DMS 273 treated with DMSO at 0.1 percent for 48 hours (cell line): ENCODE measurements at places on chromosomes 7 and 10.

DNA sequence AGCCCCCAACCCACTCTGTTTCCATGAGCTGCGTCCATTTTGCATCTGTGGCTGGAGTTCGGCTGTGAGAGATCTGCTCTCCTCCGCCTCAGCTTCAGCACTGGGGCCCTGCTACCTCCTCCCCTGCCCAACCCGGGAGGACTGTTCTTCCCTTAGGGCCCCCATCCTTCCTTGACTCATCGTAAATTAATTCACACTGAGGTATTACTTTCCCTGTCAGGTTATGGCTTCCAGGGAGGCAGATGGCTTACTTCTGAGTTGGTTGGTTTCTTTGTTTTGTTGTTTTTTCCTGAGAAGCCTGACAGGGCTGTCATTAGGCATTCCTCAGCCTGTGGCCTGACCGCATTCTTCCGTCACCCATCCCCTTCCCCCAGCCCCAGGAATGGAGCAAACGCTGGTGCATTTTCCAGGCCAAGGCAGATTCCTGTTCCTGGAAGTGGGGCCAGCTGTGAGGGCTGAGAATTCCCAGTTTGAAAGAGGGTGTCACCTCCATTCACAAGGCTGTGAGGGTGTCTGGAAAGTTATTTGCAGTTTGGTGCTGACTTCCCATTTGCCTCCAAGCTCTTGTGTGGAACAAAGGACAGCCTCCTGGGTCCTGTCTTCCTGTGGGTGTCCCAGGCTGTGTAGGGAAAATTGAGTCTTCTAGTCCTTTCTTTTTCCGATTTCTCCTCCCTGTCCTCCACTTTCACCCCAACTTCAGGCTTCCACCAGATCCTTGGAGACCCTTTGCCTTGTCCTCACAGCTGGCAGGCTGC, 11.7 kb downstream of the CPA5 start:
- peak; percentile 57 for DNase-seq

DNA sequence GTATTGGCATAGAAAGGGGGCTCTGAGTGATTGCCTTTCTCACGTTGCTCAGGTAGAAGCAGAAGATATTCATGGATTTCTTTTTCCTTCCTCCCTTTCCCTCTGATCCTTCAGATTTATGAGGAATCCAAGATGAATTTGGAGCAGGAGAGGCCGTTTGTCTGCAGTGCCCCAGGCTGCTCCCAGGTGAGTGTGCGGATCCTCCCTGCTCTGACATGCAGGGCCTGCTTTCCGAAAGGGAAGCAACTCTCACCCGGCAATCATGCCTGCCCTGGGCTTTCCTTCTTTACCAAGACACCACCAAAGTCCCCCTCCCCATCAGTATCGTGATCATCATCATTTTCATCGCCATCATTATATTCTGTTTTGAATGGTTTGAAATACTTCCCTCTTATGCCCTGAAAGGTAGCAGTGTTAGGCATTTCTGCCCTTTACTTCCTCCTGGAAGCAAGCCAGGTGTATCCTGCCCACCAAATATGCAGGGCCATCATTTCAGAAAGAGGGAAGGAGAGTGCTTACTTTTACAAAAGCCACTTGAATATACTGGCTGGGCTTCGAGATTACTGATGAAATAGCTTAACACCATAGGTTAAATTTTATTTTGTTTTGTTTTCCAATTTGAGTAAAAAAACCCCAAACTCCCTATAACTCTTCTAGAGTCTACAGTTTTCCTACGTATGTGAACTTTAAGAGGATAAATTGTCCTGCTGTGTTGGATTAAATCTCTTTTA, 75.9 kb downstream of the CREB5 start:
- DNase-seq = no peak

- DNase-seq = no peak
Measured at GRCh38 chr10:60192946-60193345, 196.7 kb downstream of the ANK3 start.

DNA sequence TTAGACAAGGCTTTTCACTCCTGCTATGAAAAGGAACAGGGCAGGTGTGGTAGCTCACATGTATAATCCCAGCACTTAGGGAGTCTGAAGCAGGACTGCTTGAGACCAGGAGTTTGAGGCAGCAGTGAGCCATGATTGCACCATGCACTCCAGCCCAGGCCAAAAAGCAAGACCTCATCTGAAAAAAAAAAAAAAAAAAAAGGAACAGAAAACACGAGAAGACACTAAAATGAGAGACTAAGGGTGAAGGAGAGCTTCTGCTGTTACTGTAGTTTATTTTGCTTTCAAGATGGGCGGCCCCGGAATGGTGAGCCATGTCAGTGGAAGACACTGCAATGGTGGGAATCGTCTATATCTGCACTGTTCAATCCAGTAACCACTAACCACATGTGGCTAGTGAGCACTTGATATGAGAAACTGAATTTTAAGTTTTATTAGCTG, 9.9 kb downstream of the PIP4K2A start:
- no peak for DNase-seq

DNA sequence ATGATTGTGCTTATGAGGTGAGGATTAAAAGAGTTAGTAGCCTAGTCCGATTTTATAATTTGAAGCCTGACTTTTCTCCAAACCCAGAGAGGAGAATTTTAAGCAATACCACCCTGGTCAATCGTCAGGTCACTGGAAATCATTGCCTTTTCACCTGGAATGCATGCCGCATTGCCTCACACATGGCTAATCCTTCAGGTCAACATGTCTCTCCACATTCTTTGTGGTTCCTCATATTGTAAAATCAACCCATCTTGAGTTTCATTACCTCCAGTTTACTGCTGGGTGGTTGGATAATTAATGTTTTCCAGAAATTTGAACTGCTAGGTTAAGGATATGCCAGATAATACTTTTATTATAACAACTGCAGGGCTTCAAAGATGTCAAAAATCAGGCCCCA, 55.6 kb upstream of the SEMA3E start:
- no peak for DNase-seq

GRCh38 chr10:120212275-120212674, 244.8 kb upstream of the PLPP4 start:
- DNase-seq = no peak

- no peak for DNase-seq
Measured at GRCh38 chr10:17756557-17757217, 4.7 kb downstream of the TMEM236 start.

DNA sequence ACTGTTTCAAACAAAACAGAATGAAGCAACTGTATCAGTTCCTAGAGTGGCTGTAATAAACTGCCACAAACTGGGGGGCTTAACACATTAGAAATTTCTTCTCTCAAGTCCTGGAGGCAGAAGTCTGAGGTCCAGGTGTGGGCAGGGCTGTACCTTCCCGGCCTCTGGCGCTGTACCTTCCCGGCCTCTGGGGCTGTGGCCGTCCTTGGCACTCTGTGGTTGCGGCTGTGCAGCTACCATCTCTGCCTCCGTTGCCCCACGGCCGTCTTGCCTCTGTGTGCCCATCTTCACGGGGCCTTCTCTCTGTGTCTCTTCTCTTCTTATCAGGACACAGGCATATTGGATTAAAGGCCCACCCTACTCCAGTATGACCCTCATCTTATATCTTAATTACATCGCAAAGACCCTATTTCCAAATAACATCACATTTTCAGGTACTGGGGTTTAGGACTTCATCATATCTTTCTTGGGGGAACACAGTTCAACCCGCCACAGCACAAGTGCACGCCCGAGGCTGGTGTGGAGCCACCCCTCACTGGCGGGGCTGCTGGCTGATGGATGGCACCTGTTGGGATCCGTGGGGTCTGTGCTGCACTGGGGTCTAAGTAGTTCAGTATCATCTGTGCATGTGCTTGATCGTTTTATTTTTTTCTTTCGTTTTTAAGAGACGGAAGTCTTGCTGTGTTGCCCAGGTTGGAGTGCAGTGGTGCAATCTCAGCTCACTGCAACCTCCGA, 123.2 kb downstream of the ACTR3B start:
- DNase-seq = no peak

DNA sequence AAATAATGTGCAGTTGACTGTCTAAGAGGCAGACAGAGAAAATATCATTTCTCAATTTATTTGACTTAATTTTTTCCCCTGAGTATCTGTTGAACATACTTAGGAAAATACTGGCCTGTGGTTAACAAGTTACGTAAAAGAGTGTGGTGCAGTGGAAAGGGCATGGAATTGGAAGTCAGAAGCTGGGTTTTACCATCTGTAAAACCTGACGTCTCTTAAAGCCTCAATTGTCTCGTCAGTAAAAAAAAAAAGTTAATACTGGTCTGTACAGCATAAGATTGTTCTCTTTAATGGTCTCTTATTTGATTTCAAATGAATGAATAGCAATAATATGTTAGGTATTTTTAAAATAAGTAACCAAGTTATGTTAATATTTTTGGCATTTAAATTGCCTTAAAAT, 67.8 kb downstream of the PHTF2 start:
- no peak for DNase-seq

DNA sequence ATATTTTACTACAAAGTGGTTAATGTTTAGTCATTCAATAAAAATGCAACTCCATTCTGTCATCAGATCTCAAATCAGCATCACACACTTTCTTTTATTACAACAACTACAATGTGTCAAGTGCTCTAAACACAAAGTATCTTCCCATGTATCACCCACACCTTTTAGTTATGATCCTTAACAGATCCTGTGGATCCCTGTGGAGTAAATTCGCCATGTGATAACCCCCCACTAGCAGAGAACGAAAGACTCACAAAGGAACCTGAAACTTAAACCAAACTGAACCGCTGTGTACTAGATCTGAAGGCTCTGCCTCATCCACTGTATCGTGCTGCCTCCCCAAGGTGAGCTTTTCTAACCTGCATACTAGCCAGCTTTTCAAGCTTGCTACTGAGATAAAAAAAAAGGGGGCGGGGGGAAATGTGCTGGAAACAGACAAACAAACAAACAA, 1.7 kb downstream of the DPY19L1 start:
- DNase-seq = peak; percentile 60

- DNase-seq = no peak
Measured at GRCh38 chr7:101239951-101240220, 2.3 kb upstream of the CLDN15 start.

- no peak for DNase-seq
Measured at GRCh38 chr10:132272231-132272971, 35.3 kb downstream of the STK32C start.

DNA sequence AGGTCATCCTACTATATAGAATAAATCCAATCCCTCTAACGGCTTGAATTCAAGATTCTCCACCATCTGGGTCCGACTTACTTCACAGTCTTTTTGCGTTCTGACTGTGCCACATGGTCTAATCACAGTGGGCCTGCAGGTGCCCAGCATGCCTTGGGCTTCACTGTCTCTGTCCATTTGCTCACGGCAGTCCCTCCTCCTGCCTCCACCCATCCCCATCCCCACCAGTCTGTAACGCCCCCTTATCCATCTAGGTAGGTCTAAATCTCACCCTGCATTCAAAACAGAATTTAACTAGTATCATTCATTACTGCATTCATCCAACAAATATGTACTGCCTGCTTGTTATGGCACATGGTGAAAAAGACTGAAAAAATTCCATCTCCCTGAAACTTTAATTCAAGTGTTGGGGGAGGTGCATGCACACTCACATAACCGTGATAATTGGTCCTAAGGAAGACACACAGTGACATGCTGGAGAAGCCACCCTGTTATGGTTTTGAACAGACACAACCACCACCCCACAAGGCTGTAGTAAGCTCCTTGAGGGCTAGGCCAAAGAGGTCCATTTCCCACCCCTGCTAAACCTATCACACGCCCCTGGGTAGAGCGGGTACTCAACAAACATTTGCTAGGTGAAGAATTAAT, 24.2 kb downstream of the SORBS1 start:
- DNase-seq = no peak
